Stimulated activated CD8-positive, alpha-beta memory T cell treated with anti-CD3 and anti-CD28 coated beads, Interleukin-7, amount 100 ng/mL, for 48 hours (primary cell): ENCODE measurements at places on chromosomes 3 and 15.

DNA sequence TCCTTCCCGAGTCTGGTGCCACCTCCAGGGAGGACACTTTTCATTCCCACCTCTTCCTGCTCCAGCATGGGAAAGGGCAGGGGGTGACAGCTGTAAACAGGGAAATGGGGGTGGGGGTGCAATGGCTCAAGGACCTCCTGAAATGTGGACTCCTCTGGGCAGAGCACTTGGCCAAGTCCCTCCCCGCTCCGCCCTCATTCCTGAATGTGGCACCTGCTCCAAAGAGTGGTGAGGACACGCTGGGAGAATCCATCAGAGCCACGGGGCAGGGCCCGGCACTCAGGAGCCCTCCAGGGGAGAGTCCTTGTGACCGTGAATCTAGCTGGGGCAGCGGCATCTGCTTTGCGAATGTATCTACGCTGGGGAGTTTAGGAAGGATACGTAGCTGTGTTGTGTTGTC is 11.1 kb upstream of the LINGO1 start:
- no peak for DNase-seq

- no peak for DNase-seq
These were observed 247.4 kb upstream of the TBL1XR1 start for GRCh38 chr3:177444696-177445095.

DNA sequence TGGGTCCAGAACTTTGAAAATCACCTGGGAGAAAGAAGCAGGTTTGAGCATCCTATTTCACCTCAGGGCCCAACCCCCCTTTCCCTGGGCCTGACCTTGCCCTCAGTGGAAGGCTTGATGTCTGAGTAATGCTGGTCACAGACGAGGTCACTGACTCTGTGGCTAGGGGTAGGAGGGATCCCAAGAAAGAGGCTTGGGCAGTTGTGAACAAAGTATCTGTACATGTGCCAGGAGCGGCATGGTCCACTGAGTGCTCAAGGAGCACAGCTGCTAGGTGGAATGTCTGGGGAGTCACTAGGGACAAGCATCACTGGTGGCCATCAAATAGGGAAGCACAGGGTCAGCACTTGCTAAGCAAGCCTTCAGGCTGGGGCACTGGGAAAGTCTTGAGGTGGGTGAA is 7.3 kb downstream of the CCDC71 start:
- DNase-seq: no peak

GRCh38 chr3:39260957-39261356 is 18.9 kb downstream of the CX3CR1 start:
- DNase-seq: no peak

DNA sequence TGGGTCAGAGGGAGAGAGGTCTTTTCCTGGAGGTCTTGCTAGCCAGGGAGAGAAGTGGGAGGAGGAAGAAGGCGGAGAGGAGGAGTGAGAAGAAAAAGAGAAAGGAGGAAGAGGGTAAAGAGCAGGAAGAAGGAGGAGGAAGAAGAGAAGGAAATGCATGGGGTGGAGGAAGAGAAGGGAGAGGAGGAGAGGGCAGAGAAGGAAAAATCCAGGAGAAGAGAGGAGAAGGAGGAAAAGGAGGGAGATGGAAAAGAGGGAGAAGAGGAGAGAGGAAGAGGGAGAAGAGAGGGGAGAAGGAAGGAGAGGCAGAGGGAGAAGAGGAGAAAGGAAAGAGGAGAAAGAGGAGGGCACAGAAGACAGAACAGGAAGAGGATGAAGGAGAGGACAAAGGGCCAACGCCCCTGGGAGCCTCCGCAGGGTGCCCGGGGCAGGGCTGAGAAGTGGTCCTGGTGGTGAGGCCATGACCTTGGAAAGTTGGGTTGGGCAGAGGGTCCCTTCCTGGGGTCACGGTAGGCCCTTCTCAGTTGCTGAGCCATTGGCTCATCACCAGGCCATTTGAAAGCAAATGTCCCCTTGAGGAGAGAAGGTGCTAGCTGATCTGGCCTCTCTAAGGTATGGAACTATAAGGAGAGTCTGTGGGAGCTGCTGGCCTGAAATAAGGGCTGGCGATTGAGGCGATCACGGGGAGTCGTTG is 1.2 kb upstream of the SEMA3F start:
- DNase-seq: no peak

- DNase-seq: no peak
These were observed 27.8 kb upstream of the TSEN2 start for GRCh38 chr3:12456441-12456840.

- DNase-seq: no peak
These were observed 44.3 kb downstream of the PDIA5 start for GRCh38 chr3:123110976-123111615.

GRCh38 chr3:60240492-60240891 is 1010.8 kb downstream of the FHIT start:
- DNase-seq: no peak
